ENCODE measurements at places on chromosomes 3 and 15.
A peak's percentile ranks its signal among the peaks of the same experiment; 100 is the strongest.

- peak; percentile 97 for DNase-seq
These were observed at the start of gene TIPIN for GRCh38 chr15:66356359-66357236. Gene TIPIN, minus strand, starts transcription at chr15:66356685. Its CDS starts 3,738 bp downstream, at chr15:66352947.

DNA sequence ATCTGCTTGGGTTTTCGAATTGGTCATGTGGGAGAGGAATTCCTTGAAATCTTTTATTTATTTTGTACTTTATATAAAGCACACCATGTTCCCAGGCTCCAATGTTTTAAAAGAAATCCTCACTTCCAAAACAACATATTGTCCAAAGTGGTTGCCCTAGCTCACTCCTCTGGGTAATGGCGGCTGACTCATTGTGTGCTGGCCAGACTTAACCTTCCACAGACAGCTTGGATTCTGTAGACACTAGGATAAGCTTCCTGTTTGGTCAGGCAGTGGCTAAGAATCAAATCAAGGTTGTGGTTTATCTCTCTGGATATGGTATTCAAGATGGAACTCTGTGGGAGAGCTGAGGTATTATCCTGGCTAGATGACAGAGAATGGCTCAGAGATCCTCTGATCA, 55.8 kb upstream of the FAM98B start:
- no peak for DNase-seq

DNA sequence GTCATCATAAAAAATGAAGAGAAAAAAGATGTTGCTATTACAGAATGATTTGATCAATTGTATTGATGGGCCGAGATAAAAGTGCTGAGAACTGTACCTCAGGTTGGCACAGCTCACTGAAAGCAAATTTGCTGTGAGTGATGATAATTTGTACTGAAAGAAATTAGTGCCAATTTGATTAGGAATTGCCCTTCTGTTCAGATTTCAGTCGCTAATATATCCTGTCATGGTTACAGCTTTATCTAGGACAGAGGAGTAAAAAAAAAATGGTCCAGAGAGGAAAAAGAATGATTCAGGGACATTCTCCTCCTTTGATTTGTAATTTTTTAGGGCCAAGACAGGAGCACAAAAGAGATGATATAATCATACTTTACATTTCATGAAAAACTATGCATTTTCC, 1264.2 kb downstream of the ROBO2 start:
- DNase-seq, result no peak

DNA sequence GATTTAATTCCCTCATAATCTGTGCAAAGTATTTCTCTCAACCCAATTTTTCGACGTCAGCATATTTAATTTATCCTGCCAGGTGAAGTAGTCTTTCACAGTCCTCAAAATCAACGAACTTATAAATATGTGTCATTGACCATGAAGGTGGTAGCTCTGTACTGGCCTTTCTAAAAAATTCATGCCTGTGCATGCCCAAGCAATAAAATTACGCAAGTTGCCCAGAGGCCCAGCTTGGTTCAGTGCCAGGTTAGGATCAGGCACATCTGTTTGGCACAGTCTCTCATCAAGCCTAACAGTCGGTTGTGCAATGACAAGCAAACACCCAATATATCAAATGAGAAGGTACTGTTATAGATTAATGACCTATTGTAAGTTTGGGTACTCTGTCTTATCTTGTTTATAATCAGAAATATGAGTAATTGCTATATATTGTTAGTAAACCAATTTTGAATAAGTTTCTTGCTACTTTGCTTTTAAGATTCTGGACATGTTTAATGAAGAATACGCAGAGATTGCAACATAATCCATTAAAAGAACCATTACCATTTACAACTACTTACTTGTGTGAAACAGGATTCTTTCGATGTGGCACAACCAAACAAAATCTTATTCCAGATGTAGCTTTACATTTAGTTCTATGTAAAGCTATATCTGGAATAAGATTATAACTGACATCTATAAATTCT, 159.0 kb upstream of the IL12A start:
- DNase-seq, result peak; percentile 87

GRCh38 chr15:77287385-77287784, 132.5 kb downstream of the PEAK1 start:
- DNase-seq, result no peak

DNA sequence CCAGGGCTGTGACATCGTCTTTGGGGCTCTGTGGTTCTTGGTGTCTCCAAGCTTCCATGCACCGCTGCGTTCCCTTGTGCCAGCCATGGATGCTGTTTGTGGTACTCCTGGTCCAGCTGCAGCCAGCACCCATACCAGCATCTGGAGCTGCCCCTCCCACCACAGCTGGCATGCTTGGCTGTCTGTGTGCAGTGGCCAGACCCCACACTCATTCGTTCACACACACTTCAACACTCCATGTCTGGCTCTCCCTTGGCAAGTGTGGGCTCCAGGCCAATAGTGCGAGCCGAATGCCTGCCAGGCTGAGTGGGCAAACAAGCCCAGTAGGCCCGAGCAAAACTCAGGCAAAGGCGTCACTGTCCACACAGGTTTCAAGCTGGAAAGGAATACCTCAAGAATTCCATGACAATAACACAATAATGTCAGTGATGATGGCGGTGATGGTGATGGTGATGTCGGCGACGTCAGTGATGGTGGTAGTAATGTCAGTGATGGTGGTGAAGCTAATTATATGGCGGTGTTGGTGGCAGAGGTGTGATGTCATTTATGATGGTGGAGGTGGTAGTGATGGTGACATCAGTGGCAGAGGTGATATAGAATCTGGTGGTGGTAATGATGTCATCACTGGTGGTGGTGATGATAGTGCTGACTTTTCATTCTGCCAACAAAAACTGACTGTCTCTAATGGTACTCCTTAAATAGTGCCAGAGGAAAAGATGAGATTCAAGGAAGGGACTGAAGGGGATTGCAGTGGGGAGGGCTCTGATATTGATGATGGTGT, 19.3 kb downstream of the TBC1D21 start:
- no peak for DNase-seq

GRCh38 chr3:113377158-113377557, 64.1 kb downstream of the CFAP44 start:
- DNase-seq, result peak; percentile 60

GRCh38 chr15:80904998-80905397, 84.6 kb downstream of the MESD start:
- no peak for DNase-seq

DNA sequence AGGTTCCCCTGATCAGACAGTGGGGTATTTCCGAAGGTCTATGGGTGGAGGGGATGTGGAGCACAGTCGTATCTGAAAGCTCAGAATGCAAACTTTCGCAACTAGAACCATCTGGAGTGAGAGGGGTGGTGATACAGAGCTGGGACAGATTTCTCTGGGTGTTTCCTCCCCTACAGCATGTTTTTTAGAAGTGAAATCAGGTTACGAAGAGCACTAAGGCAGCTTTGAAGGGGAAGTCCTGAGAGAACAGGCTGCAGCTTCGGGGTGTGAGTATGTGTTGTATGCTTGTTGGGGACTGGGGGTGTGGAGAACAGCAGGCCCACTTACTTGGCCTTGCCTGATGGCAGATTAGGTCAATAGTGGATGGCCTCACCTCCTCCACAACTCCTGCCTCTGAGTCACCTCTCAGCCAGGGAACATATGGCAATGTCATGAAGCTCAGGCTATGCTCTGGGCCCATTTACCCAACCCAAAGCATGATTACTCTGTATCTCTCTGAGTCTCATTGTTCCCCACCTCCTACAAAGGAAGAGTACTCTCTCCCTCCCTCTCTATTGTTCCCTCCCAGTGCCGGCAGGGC, 107.2 kb upstream of the RASGRP1 start:
- DNase-seq, result no peak

DNA sequence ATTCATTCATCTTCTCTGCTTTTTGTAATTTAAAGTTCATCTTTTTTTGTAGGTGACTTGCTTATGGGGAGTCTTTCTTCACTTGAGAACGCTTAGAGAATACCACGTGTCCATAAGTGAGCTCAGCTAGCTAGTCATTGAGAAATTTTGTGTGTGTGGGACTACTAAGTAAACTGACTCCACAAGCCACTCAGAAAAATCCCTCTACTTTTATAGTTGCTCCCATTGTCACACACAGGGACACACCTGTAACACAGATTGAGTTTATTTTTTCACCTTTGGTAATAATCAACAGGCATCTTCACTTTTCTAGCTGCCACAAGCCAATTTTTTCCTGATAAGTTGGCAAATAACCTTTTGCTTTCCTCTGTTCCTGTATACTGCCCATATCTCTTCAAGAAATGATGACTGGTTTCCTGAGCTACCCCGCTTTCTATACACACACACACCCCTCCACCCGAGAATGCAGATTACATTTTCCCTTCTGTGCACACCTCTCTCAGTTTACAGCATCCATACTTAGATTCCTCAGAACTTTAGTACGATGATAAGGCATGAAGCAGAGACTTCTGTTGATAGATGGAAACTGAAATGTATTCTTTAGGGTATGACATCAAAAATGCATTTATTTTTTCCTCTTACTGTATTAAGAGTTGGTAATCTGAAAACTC, 4.6 kb downstream of the TSC22D2 start:
- DNase-seq, result peak; percentile 48

DNA sequence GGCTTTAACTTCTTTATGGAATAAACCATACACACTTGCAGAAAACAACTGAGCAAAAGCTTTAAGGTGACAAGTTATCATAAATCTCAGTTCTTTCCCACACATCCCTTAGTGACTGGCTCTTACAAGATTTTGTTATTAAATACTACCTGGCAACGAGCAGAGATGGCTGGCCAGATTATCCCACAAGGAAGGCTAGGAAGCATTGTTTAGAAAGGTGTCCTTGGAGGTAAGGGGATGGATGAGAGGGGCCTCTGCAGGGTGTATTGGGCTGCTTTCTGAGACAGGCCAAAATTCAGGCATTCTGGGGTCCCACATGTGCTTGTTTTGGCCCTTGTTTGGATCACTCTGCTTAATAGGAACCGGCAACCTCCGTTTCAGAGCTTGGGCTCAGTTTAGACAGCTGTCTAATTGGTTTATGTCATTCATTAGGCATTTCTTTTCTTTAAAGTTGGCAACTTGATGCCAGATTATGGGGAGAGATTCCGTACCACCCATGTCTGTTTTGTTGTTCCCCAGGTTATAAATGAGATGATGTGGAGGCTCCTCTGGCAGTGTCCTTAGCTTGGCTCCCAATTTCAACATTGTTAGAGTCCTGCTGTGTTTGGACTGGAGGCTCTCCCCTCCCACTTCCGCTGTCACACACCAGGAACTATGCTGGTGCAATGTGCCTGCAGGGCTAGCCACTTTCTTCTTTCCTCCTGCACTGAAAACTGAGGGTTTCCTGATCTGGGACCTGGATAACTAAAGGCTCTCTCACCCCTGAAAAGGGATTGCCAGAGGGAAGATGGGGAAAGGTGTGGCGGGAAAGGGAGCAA, 121.1 kb downstream of the TPRG1 start:
- DNase-seq, result no peak

DNA sequence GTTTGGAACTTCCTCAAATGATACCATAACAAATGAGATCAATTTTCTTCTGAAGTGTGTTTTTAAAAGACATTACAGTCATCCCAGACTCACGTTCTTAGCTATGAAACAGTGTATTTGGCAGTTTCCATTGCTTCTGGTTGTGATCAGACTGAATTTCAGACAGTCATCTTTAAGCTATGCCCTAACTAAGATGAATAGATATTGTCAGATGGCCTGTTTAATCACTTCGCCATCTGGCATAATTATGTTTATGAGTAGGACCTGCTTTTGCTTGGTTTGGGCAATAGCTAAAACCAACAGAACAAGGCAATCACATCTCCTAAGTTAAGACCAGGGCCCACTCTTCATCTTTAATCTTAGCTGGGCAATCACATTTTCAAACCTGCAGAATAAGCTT, 313.1 kb downstream of the SV2B start:
- no peak for DNase-seq

DNA sequence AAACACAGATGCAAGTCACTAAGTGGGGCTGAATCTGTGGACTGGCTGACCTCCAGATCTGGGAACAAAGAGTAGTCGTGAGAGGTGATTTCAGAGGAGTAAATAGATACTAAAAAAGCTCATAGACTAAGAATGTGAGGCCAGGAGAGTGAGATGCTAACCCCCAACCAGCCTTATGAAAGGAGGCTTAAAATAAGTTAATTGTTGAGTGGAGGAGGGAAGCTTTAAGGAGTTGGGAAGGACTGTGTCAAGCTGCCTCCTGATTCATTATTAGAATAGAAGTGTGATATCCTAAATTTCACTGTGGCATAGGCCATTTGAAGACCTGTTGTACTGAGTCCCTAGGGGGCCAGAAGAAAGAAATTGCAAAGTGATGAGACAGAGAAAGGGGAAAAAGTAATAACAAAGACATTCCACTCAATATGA, 107.6 kb downstream of the RBPMS2 start:
- DNase-seq, result no peak

- no peak for DNase-seq
These were observed 81.8 kb downstream of the IL20RB start for GRCh38 chr3:137039570-137039969.

DNA sequence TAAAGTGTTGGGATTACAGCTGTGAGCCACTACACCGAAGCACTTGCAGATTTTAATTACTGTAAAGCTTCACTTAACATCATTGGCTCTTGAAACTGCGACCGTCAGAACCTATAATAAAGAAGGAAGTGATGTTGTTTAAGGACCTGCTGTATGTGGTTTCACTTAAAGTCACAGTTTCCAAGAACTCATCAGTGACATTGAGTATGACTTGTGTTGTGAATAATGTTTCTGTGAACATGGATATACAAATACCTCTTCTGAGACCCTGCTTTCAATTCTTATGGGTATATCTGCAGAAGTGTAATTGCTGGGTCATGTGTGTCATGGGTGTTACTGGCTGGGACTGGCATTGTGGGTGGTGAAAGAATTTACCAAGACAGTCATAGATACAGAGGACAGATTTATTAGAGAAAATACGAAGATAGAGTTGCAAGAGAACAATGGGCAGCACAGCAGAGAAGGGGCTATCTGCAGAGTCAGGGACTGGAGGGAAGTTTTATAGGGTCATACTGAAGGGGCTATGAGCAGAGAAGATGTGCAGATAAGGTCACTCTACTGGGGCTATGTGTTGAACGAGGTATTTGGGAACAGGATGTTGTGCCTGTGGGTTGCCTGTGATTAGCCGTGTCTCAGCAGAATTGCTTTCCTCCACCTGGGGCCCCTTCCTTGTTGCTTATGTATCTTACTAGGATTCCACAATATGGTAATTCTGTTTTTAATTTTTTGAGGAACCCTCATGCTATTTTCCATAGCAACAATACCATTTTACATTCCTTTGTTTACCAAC, 4.5 kb downstream of the NDUFB5 start:
- DNase-seq, result peak; percentile 7

DNA sequence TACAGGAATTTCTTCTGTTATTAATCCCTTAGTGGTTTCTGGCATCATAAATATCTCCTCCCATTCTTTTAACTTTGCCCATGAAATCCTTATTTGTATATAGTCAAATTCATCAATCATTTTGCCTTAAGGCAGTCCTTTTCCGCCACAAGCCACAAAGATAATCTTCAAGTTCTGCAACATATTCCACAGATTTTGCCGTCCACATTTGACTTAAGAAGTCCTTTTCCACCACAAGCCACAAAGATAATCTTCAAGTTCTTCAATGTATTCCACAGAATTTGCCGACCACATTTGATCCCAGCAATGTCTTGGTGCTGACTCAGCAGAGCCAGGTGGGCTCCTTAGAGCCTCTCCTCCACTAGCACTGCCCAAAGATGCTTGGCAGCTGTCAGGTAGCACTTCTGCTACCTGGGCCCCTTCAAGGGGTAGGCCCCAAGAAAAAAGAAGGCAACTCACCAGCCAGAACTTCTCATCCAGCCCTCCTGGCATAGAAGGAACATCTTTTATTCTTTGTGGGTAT, 35.0 kb downstream of the SEC22C start:
- no peak for DNase-seq

- no peak for DNase-seq
These were observed 713.3 kb upstream of the EPHA6 start for GRCh38 chr3:96101006-96101560.

GRCh38 chr15:75790631-75791336, 52.5 kb upstream of the UBE2Q2 start:
- no peak for DNase-seq

Data from small intestine (tissue), 16 donors.